Activated CD8-positive, alpha-beta memory T cell treated with anti-CD3 and anti-CD28 coated beads for 1 hour (primary cell): ENCODE measurements at places on chromosomes 12 and 14.

DNA sequence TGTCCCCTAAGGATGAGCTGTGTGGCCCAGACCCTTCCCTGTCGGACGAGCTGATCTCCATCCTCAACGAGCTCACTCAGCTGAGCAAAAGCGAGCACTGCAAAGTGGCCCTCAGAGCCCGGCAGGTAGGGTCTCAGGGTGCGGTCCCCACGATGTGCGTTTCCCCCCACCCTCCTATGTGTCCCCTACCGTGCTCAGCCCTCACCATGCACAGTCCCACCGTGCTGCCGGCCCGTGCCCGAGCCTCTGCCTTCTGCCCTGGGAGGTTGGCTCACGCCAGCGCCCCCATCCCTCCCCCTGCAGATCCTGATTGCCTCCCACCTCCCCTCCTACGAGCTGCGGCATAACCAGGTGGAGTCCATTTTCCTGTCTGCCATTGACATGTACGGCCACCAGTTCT is 86.6 kb downstream of the FOXN4 start:
- no peak for DNase-seq

DNA sequence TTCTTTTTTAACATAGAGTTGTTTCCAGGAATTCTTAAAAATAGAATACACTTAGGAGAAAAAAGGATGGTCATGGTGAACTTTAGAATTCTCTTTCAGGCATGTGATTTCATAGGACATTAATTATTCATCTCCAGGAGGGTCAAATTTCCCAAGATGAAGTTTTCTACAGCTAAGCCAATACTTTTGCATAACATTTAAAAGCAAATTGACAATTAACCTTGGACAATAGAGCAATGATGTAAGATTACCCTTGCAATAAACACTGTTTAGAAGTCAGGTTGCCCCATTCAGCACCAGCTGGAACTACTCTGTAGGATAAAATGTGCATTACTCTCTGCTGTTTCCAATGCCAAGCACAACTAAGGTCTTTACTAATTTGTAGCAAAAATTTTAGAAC is 49.5 kb downstream of the SIX1 start:
- no peak for DNase-seq

DNA sequence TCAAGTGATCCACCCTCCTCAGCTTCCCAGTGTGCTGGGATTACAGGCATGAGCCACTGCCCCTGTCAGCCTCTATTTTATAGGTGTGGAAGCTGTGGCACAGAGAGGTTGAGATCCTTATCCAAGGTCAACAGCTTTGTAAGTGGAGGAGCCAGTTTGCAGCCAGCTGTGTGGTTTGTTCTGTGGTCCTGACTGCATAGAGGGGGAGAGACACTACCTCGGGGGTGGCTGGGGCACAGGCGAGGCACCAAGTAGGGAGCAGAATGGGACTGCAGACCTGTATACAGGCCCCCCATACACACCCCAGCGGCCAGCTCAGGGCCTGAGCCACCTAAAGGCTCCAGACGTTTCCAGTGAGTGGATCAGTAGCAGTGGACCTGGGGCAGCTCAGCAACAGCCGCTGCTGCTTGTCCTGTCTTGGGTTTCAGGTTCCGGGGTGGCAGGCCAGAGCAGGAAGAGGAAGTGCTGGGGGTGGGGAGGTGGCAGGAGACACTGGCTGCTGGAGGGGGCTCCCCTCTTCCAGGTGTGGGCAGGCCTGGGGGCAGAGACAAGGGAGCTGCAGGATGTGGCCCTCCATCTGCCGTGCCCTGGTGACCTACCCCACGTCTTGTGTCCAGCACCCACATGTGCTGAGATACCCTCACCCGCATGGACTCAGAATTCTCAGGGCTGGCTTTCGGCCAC is 11.0 kb downstream of the ORAI1 start:
- DNase-seq: no peak

DNA sequence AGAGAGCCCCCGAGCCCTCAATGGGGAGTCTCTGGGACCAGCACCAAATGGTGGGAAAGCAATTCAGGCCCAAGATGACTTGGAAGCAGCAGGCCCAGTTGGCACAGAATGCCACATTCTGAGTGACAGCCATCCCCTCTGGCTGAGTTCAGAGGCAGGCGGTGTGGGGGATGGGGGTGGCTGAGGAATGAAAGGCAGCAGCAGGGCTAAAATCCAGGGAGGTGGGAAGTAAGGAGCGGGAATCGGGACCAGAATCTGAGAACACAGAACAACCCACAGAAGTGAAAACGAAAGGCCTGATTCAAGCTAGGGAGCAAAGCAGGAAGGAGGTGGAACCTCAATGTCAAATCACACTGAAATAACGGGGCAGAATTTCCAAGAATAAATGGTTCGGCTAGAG is 171.2 kb downstream of the CALM1 start:
- DNase-seq: no peak

DNA sequence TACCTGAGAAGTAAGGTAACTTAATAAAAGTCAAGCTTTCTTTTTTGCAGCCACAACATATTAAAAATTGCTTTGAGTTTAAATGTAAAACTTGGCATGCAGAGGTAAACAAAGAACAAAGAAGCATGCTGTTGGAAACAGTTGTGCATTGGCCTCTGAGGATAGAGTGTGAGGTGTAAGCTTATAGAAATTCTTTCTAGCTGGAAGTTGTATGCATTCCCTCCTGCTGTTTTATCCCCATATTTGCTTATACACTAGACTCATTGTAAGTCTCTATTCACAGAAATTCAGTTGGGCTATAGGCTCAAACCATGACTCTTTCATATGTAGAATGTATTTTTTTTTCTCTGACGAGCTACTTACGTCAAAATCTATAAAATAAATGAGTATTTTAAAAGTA is 316.3 kb downstream of the SLC6A15 start:
- DNase-seq: no peak

- DNase-seq: no peak
Observed at GRCh38 chr14:56846970-56847930, 37.0 kb upstream of the OTX2 start.

GRCh38 chr14:91523972-91524371 is 13.9 kb upstream of the PPP4R3A start:
- DNase-seq: no peak

DNA sequence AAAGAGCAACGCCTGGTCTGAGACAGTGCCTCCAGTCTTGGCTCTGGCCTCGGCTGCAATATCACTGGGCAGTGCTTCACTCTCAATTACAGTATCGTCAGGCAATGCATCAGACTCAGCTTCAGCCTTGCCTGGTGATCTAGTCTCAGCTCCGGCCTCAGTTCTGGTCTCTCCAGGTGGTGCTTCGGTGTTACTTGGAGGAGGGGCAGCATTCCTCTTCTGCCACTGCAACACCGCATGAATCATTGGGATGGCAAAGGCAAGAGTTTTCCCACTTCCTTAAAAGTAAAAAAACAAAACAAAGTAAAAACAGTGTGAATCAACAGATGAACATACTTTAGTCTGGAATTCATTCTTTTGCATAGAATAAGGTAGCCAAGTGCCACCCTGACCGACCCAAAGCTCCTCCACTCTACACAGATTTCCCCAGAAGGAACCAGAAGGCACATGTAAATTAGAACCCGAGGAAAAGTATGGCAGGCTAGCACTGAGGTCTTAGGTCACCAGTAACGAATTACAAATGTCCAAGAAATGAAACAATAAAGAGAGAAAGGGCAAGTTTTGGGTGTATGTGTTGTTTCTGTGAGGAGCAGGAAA is 18.6 kb downstream of the DDX24 start:
- DNase-seq: no peak
